Right cardiac atrium (tissue), 5 donors: ENCODE measurements at places on chromosomes 4 and X. TPM values are rescaled to one million over a fixed set of nuclear protein-coding genes. Genes with fewer than 3 reads are reported as not detected.

C4orf51 gene
- total RNA-seq, result not detected

MAGEB17 gene
- total RNA-seq, result not detected

ZNF185 gene
- total RNA-seq, result 1.4 TPM

YIPF7 gene
- 2.6 TPM for total RNA-seq

FAT1 gene
- 76.7 TPM for total RNA-seq

GAGE13 gene
- total RNA-seq, result not detected

PAGE5 gene
- total RNA-seq, result not detected

GRCh38 chr4:70902577-70903290 is 565 bp downstream of the MOB1B start:
- DNase-seq, result no peak

SHROOM4 gene
- 6.2 TPM for total RNA-seq

DNA sequence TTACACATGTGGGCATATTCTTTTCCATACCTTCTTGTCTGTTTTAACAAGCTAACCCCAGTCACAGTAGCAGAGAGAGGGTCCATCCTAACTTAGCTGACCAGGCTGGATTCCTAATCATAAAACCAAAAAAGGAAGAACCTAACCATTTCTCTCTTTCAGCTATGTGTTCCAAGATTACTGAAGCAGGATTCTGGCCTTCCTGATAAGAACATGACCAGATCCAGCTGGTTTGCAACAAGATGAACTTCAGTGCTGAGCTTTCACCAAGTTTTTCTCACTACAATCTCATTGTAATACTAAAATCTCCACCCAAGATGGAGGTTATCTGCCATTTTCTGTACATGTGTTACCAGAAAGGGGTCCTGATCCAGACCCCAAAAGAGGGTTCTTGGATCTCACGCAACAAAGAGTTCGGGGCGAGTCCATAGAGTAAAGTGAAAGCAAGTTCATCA is 20.4 kb upstream of the UBA6 start:
- DNase-seq, result no peak

DNA sequence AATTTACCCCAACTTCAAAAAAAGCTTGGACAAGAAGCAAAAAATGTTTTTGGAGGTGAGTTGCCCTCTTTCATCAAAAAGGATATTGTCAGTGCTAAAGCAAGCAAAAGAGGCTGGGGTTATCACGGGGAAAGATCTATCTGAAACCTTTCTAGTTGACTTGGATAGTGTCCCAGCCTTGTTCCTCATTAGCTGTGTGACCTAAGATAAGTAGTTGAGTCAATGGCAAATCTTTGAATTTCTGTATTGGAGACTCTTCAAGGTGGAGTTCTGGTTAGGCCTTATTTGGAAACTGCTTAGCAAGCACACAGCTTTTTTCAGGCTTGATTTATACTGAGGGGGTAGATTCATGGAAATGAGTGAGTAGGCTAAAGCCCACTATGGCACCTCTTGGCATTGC is 271.6 kb downstream of the GRIA3 start:
- no peak for DNase-seq

GRCh38 chr4:54879576-54879975 is 221.8 kb downstream of the KIT start:
- DNase-seq, result no peak

ZNF630 gene
- 3.7 TPM for total RNA-seq

GRCh38 chrX:32842053-32842452 is 369.3 kb downstream of the DMD start:
- no peak for DNase-seq

GRCh38 chr4:80243274-80244018 is 23.0 kb upstream of the FGF5 start:
- no peak for DNase-seq

DNA sequence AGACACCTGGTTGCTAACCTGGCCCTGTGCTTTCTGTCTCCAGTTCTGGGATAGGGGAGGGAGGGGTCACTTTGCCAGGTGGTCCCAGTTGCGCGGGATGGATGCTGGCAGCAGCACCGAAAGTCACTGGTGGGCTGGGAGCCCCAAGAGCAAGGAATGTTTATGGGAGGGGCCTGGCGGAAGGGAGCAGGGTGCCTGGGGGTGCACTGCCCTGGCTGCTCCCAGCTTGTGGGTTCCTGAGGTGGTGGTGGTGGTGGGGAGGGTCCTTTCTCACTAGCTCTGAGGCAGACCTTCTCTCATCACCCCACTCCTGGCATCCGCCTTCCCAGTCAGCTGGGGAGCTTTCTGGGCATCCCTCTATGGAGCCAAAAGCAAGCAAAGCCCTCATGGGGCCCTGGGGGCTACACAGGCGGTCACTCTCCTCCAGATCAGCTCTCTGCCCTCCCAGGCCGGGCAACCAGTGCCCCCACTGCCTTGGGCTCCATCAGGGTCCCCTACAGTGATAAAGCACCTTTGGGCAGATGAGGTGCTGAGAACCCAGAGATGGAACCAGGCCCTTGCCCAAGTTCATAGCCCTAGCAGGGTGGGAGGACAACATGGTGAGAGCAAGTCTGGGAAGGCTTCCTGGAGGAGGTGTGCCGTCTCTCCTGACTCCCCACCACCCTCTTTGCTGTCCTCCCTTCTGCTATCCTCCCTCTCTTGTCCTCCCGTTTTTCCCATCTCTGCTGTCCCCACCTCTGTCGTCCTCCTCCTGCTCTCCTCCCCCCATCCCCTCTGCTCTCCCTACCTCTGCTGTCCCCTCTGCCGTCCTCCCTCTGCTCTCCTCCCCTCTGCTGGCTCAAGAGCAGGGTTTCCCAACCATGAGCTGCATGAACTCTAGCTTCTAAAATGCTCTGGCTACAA is 16.0 kb downstream of the FGFR3 start:
- DNase-seq, result peak; percentile 32

GRCh38 chr4:3466691-3467600 is 3.8 kb downstream of the DOK7 start:
- peak; percentile 43 for DNase-seq

GRCh38 chrX:3738509-3738908 is 25.1 kb upstream of the PRKX start:
- DNase-seq, result no peak

DNA sequence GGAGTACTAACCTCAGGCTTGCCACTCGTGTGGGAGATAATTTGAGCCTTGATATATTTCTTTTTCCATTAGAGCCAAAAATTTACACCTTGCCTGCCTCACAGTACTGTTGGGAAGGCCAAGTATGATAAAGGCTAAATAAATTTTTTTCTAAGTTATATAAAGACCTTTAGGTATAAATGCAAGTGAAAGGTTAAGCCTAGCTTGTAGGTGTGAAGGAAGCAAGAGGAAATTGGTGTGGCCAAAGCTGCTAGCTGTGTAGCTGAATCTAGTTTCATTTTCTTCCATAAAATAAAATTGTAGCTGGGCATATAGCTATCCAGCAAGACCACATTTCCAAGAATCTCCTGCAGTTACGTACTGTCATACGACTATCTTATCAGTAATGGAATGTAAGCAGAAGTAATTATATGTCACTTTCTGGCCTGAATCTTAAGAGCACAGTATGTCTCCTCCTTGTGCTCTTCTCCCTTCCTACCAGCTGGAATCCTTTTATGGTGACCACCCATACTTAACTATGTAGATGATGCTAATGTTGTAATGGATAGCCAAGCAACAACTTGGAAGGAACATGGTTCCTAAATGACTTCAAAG is 14.3 kb upstream of the GABRE start:
- DNase-seq, result no peak

DGKK gene
- not detected for total RNA-seq

DNA sequence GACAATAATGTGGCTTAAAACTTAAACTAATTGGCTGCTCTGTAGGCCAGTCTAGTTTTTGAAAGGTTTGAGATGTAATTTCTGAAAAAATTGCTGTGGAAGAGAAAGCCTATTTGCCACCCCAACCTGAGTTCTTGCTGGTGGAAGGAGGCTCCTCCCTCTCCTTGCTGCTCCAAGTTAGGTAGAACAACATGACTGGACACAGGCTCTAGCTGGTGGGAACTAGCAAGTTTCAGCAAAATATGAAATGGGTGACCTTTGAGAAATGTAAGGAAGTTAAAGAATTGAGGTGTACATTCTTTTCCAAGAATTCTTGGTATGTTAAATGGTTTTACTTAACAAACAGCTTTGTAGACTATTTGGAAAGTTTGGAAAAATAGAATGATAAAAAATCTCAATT is 8.0 kb downstream of the RPL34 start:
- no peak for DNase-seq

TAF7L gene
- total RNA-seq, result not detected

- DNase-seq, result no peak
These were observed 1021.5 kb upstream of the AGA start for GRCh38 chr4:178463747-178464146.

DNA sequence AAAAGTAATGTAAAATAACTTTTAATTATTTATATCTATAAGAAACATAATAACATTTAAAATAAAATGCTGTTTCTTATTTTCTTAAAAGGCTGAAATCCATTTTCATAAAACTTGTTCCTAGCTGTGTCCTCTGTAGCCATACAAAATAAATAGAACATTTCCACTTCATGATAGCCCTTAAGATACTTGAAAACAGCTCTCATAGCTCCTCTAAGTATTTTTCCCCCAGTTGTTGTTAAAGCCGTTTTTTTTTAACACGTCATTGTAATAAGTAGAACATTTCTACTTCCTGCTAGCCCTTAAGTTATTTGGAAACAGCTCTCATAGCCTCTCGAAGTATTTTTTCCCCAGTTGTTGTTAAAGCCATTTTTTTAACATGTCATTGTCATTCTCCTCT is 97.3 kb upstream of the SOX3 start:
- DNase-seq, result no peak

GRCh38 chrX:136112778-136113177 is 34.6 kb upstream of the FHL1 start:
- no peak for DNase-seq

- no peak for DNase-seq
These were observed 13.0 kb upstream of the ODAPH start for GRCh38 chr4:75542824-75543223.

DNA sequence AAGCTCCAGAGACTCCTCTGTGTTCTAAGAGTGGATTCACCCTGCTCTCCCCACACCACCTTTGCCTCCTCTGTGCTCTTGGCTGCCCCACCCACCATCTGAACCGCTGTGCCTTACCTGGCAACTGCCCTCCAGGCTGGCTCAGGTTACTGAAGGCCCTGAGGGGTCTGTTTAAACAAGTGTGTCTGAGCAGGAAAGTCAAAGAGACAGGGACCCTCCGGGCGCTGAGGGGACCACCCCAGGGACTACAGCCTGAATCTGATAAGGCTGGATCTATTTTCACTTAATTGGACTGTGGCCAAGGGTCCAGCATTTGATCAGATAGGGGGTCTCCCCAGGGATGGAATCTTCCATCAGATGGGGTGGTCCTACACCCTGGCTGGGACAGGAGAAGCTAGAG is 10.4 kb upstream of the MSX1 start:
- DNase-seq, result no peak

FAM184B gene
- not detected for total RNA-seq

RNF150 gene
- 32.8 TPM for total RNA-seq

PIGA gene
- 6.0 TPM for total RNA-seq

GRCh38 chr4:39893693-39894072 is 84.0 kb downstream of the PDS5A start:
- no peak for DNase-seq

DNA sequence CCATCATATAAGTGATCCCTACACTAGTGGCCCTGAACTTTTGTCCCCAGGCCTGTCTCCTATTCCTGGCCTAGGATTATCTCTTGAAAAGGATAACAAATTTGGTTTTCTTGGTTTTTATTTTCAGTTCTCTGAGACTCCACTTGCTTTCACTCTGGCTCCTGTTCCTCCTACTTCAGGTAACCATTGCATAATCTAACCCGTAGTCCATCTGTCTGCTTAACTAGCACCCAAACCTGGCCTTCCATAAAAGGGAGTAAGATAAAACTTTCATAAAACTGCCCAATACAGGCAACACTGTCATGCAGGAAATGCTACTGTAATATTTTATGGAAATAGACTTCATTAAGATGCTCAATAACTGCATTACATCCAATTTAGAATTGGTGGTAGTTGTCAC is 52.1 kb upstream of the RAP1GDS1 start:
- no peak for DNase-seq

P2RY10 gene
- total RNA-seq, result not detected

DNA sequence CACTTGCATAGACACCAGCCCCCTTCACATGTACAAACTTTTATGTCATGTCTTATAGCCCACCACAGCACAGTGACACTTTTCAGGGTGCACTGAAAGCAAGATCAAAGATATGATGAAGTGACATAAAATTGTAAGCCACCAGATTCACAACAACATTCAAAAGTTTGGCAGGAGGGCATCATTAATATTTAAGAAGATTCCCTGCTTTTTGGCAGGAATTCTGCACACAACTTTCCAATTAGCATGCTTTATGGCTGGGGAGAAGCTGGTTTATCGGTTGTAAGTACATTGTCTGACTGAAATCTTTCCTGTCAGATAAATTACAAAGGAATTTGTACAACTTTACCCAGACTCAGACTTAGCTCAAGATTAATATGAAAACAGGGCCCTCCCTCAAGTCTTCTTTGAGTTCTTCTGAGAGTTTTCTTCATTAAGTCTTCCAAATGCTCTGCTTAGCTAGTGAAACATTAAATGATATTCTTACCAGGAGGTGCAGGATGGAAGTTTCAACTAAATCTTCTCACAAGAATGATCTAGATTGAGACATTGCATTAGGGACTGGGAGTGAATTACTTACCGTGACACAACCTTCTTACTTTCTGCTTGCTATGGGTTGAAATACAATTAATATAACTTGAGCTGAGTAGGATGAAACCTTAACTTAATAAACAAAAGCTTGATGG is 523.8 kb downstream of the PPARGC1A start:
- no peak for DNase-seq

DNA sequence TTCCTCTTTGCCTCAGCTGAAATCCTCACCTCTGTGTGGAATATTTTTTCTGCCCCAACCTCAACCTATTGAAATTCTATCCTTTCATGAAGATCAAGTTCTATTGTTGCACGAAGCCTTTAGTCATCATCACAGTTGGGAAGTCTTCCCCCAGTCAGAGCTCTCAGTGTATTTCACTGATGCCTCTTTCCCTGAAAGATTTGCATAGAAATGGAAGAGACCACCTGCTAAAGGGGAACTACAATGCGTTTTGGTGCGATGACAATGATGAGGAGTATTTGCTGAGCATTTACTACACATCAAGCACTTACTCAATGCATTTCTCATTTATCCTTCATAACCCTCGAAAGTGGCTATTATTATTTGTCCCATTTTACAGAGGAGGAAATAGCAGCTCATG is 151.2 kb upstream of the KLF3 start:
- DNase-seq, result no peak

XG gene
- 1.0 TPM for total RNA-seq

GRCh38 chr4:106914223-106914622 is 121.9 kb downstream of the DKK2 start:
- DNase-seq, result no peak

- DNase-seq, result no peak
These were observed 290.2 kb downstream of the CAMK2D start for GRCh38 chr4:113471146-113471860.

- DNase-seq, result no peak
These were observed 102.0 kb upstream of the SH3RF1 start for GRCh38 chr4:169372791-169373190.
